Small intestine (tissue), 16 donors: ENCODE measurements at places on chromosomes 16 and 17. TPM values are rescaled to one million over a fixed set of nuclear protein-coding genes. Genes with fewer than 3 reads are reported as not detected.

The CACNG1 gene
- not detected for polyA plus RNA-seq

The SLFN12L gene
- not detected for polyA plus RNA-seq

The ASGR1 gene
- polyA plus RNA-seq, result 2.9 TPM

- no peak for DNase-seq
Observed at GRCh38 chr16:67917852-67918236, 13.8 kb downstream of the CTRL start.

DNA sequence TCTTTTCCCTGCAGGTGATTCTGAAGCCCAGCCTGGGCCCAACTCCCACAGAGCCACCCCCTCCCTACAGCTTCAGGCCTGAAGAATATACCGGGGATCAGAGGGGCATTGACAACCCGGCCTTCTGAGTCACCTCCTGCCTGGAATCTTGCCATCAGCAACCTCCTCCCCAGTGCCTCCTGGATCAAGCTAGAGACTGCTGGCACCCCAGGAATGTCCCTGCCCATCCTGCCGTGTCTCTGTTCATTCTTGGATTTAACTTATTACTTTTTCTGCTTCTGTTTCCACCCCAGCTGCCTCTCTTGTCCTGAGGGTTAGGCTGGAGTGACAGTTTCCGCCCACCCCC is 4.9 kb downstream of the TMEM92 start:
- peak; percentile 56 for DNase-seq

DNA sequence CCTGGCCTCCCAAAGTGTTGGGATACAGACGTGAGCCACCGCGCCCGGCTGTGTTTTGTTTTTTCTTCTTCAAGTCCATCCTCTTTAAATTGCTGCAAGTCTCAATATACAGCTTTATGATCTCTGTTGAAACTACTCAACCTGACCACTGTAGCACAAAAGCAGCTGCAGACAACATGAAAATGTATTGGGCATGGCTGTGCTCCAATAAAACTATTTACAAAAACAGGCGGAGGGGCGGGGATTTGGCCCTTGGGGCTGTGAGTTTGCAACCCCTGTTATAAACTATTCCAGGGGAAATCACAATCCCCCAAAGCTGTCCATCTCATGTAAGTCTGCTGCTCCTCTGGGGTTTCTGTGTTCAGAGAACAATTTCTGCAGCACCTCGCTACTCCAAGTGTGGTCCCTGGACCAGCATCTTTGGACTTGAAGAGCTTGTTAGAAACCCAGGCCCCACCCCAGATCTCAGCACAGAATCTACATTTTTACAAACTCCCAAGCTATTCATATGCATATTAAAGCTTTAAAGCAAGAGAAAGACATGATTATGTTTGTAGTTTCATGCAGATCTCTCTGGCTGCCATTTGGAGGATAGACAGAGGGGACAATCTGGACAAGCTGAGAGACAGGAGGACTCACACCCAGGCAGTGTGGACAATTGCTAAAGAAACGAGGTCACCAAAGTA is 33.6 kb downstream of the TEKT5 start:
- no peak for DNase-seq

GRCh38 chr17:29837531-29837930 is 92.5 kb downstream of the SSH2 start:
- no peak for DNase-seq

DNA sequence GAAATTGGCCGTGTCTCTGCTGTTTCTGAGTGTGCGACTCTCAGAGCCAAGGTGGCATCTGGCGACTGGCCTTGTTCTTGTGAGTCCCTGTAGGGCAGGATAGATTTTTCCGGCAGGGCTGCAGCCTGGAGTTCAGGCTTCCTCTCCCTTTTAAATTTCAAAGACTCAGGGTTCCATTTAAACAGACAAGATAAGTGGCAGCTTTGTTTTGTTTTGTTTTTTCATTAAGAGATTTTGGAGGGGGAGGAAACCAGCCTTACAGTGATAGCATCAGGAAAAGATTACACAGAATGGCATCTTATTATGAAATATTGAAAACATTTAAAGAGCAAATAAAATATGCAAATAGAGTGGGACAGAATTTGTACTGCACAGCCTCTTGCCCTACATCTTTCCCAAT is 151.3 kb downstream of the RPTOR start:
- no peak for DNase-seq

GRCh38 chr16:56960681-56961281 is 969 bp upstream of the CETP start:
- no peak for DNase-seq
